ENCODE measurements at places on chromosomes 4 and X. TPM values are rescaled to one million over a fixed set of nuclear protein-coding genes. Genes with fewer than 3 reads are reported as not detected.

NHSL2 gene
- 36.9 TPM for total RNA-seq

DNA sequence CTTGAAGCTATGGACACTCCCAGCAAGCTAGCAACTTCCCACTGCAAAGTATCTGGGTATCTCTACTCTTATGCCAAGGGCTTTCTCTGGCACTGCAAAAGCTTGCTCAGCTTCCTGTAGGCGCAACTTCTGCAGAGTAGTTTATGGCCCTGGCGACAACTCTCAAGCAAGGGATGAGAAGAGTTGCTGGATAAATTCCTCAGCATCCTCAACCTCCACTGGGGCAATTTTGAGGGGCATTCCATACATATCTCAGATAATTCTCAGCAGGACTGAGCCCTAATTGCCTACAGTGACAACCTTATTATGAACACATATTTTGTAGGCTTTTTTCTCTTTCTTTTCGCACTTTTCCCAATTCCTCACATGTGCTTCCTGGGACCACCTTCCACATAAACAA, 31.2 kb upstream of the TAB3 start:
- DNase-seq, result no peak

GRCh38 chr4:43234626-43235415, 342.3 kb downstream of the GRXCR1 start:
- DNase-seq, result no peak

CXXC4 gene
- total RNA-seq, result 0.05 TPM

GRCh38 chr4:5963611-5964010, 54.6 kb downstream of the C4orf50 start:
- DNase-seq, result no peak
